ENCODE measurements at places on chromosomes 12 and 14. TPM values are rescaled to one million over a fixed set of nuclear protein-coding genes. Genes with fewer than 3 reads are reported as not detected.

DNA sequence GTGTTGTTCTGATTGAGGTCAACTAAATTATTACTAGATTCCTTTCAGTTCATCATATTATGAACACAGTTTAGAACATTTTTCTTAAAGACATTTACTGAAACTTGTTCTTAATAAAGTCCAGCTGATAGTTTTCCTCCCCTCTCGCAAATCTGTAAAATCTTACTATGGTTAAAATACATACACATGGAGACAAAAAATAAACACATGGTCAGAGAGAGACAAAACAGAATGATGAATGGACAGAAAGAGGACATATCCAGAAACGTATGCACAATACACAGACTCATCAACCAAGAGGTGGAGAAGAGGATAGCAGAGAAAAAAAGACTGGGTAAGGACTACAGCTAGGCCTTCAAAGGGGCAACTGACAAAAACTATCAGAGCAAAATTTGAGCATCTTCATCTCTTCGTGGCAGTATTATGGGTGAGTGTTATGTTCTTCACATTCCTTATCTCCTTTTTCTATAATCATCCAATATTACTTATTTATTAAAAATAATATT, 38.4 kb downstream of the EEA1 start:
- no peak for DNase-seq
- H3K27me3 ChIP-seq, result no peaks in the 10 kb centered on the region
- peaks cover 6% of the 10 kb centered on the region for H3K4me1 ChIP-seq
- no peak overlapping the region for H3K4me3 ChIP-seq
- no peak overlapping the region for H3K27ac ChIP-seq

DNA sequence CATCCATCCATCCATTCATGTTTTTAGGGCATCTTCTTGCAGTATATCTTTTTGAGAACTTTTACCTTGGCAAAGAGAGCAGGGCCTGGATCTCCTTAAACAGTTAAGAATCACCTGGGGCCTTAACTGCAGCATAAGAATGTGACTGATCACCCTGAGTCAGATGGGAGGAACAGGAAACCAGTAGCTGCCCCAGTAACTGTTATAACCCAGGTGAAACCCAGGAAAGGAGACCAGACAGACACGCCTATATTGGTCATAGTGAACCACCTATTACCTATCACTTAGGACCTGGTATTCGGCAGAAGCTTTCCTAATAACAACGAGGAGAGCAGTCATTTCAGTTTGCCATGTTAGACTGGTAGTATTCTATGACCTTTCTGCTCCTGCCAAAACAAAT, 43.4 kb upstream of the NR2C1 start:
- no peak overlapping the region for H3K4me3 ChIP-seq
- no peak for DNase-seq
- no peak overlapping the region for H3K27ac ChIP-seq
- no peaks in the 10 kb centered on the region for H3K27me3 ChIP-seq
- no peaks in the 10 kb centered on the region for H3K36me3 ChIP-seq

DNA sequence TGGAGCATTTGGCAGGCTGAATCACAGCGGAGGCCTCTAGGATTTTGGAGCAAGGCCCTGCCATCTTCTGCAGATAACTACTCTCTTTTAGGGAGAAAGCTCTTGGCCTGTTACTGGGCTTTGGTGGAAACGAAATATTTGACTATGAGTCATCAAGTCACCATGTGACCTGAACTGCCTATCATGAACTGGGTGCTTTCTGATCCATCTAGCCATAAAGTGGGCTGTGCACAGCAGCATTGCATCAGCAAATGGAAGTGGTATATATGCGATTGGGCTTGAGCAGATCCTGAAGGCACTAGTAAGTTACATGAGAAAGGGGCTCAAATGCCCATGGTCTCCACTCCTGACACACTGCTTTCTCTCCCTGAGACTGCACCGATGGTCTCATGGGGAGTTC, 21.1 kb downstream of the GYS2 start:
- H3K27ac ChIP-seq, result no peak overlapping the region
- H3K27me3 ChIP-seq, result peaks cover 9% of the 10 kb centered on the region
- H3K4me3 ChIP-seq, result no peak overlapping the region
- no peaks in the 10 kb centered on the region for H3K4me1 ChIP-seq
- DNase-seq, result no peak

- DNase-seq, result no peak
- peaks cover 2% of the 10 kb centered on the region for H3K27me3 ChIP-seq
- no peak overlapping the region for H3K27ac ChIP-seq
- peaks cover 6% of the 10 kb centered on the region for H3K36me3 ChIP-seq
- H3K4me1 ChIP-seq, result peaks cover 21% of the 10 kb centered on the region
- no peak overlapping the region for H3K4me3 ChIP-seq
These were observed 13.1 kb upstream of the CARMIL3 start for GRCh38 chr14:24038686-24039085.

DNA sequence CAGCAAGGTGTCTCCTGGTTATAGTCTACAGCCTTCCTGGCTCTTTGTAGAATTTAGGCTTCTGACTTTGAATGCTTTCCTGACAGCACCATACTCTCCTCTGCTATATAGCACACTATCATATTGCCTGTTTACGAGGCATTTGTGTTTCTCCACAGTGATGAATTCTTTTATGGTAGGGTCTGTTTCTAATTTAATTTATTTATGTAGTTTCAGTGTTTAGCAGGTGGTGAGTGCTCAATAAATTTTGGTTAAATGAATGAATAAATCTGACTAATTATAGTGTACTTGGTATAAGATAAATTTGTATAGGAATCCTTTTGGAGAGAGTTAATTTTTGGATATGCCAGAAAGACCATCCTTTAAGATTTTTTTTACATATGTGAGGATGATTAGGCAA, 115.3 kb downstream of the RAD51B start:
- H3K4me1 ChIP-seq, result peaks cover 5% of the 10 kb centered on the region
- DNase-seq, result no peak
- H3K4me3 ChIP-seq, result no peak overlapping the region
- peaks cover 2% of the 10 kb centered on the region for H3K36me3 ChIP-seq

DNA sequence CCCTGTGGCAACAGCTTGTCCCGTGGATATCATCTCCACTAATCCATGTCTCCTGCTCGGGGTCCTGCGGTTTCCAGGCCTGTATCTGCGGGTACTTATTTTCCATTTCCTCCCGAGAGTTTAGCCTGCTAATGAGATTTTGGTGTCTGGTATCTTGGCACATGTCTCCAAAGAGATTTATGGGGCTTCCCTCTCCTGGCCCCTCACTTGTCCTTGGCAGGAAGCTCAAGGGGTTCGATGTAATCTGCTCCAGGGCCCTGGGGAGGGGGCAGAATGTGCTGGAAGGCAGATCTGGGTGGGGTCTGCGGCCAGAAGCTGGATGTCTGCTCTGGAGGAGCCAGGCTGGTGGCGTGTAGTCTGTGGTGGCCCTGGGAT, 85.7 kb downstream of the KIF26A start:
- H3K27ac ChIP-seq, result no peak overlapping the region
- peaks cover 22% of the 10 kb centered on the region for H3K4me1 ChIP-seq
- no peak overlapping the region for H3K4me3 ChIP-seq

GRCh38 chr12:132351751-132352495, 22.5 kb upstream of the GALNT9 start:
- no peak overlapping the region for H3K4me3 ChIP-seq
- H3K4me1 ChIP-seq, result no peaks in the 10 kb centered on the region
- no peak for DNase-seq
- H3K36me3 ChIP-seq, result no peaks in the 10 kb centered on the region
- H3K27me3 ChIP-seq, result no peaks in the 10 kb centered on the region
- no peak overlapping the region for H3K27ac ChIP-seq

DNA sequence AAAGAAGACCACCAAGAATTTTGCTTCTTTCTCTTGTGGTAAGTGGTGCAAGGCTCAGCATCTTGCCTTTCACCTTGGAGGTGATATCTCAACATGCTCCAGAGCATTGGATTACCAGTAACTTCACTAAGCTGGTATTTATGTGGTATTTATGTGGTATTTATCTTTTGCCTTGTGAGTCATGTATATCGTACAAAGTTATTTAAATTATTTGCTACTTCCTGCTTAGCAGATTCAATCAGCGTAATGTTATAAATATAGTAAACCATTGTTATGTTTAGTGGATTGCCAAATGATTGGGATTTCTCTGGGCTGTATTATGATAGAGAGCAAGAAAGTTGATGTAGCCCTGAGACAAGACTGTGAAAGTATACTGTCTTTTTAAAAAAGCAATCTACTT, 366.4 kb downstream of the IPO8 start:
- no peak overlapping the region for H3K4me3 ChIP-seq
- H3K27me3 ChIP-seq, result no peaks in the 10 kb centered on the region

DNA sequence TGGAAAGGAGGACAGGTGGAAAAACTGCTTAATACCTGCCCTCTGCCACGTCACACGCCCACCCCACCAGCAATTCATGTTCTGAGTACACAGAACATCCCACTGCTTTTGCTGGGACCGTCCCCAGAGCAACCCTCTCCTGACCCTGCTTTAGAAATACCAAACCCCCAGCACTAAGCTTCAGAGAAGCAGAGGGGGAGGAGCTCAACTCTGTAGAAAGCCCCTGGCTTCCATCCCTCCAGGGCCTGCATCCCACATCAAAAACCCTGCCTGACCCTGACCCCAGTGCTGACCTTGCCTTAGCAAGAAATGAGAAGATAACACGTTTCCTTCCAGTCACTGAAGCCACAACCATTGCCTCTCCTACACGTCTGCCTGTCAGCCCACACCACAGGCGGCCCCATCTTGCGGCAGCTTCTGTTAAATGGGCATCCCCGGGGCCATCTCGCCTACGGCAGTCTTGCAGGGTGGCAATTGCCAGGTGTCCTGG, 19.7 kb downstream of the VDR start:
- H3K4me3 ChIP-seq, result peak overlapping the region; percentile 17
- no peaks in the 10 kb centered on the region for H3K27me3 ChIP-seq
- DNase-seq, result peak; percentile 62
- peaks cover 78% of the 10 kb centered on the region for H3K4me1 ChIP-seq

DNA sequence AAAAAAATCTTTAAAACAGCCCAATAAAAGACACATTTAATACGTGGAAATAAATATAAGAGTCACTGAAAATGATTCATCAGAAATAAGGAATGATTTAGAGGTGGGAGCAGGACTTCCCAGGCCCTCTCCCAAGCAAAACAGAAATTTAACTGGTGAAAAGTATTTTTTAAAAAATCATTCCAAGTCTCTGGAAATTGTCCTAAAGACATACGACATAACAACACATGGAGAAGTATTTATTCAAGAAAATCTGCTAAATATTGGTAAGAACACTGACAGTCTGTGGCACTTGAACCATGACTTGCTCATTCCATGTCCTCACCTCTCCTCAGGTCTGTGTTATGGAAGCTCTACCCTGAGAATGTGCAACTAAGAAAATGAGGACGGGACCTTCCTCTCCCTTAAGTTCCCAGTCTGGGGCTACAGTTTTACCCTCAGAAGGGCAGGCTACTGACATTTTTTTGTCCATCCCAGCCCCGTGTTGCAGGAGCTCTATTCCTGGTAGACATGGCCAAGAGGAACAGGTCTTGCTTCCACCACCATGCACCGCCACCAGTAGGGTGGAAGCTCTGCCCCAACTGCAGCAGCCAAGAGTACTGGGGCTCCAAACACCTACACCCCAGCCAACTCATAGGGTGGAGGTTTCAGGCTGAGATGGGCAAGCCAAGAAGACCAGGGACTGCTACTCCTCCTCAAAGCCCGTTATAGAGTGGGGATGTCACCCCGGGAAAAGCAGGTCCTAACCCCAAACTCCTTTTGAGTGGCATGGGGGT, 193.0 kb downstream of the CRADD start:
- no peak overlapping the region for H3K4me3 ChIP-seq
- peaks cover 19% of the 10 kb centered on the region for H3K36me3 ChIP-seq
- H3K27ac ChIP-seq, result no peak overlapping the region

PCED1B gene
- total RNA-seq, result 58.7 TPM

DNA sequence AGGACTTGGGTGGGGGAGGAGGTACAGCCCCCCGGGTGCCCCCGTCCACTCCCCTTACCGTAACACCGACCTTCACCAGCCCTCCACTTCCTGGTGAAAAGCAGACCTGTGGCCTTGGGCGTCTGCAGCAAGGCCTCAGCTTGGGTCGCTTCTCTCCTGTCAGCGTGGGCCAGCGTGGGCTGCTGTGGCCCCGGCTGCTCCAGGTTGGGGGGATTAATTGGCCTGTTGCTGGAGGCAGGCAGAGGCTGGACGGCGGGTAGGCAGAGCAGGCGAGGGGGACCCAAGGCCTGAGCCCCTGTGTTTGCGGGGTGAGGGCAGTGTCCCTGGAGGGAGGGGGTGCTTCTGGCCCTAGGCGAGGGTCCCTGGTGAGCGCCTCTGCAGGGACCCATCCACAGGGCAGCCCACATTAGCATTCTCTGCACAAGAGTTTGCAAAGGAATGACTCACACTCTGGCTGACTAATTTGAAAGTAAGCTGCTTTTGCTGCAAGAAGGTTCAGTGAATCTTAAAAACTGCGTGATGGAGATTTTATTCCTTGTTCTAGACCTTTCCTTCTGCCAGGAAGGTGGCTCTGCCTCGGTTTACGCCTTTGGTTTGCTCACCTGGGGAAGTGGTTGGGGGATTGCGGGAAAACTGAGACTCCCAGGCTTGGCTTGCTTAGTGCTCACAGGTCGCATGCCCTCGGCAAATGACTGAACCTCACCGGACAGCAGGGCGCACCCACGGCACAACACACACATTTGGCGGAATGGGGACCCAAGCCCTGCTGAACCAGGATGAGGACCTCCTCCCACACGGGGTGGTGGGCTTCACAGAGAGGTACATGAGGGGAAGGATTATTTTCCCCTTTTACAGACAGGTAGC, 37.9 kb upstream of the DLK1 start:
- H3K27ac ChIP-seq, result no peak overlapping the region
- no peaks in the 10 kb centered on the region for H3K4me1 ChIP-seq
- H3K4me3 ChIP-seq, result no peak overlapping the region
- no peaks in the 10 kb centered on the region for H3K36me3 ChIP-seq

DNA sequence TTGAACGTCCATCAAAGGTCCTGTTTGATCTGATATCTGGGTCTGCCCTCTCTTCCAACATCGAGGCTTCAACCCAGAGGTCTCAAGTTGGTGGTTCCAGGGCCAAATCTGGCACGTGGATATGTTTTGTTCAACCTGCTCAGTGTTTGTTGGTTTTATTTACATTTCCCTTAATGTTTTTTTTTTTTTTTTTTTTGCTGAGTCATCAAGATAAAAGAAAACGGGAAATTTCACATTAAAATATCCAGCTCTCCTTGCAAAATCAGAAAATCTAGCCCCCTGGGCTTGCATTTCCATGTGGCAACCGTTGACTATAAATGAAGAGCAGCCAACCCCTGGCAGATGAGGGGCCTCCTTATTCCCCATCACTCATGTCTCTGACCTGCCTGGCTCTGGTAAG, 765.6 kb upstream of the TBX3 start:
- no peak for DNase-seq
- H3K27ac ChIP-seq, result no peak overlapping the region
- no peaks in the 10 kb centered on the region for H3K36me3 ChIP-seq
- H3K4me3 ChIP-seq, result no peak overlapping the region
- peaks cover 23% of the 10 kb centered on the region for H3K27me3 ChIP-seq
- H3K4me1 ChIP-seq, result peaks cover 7% of the 10 kb centered on the region

- no peak for DNase-seq
- no peaks in the 10 kb centered on the region for H3K4me1 ChIP-seq
- no peak overlapping the region for H3K4me3 ChIP-seq
- no peaks in the 10 kb centered on the region for H3K27me3 ChIP-seq
- no peak overlapping the region for H3K27ac ChIP-seq
These were observed 173.5 kb downstream of the PAX9 start for GRCh38 chr14:36835128-36835527.

BCL11B gene
- total RNA-seq, result 116 TPM

- no peaks in the 10 kb centered on the region for H3K4me1 ChIP-seq
- no peak for DNase-seq
- H3K27ac ChIP-seq, result no peak overlapping the region
These were observed 73.3 kb downstream of the CEP128 start for GRCh38 chr14:80868260-80868659.

Data from activated CD4-positive, alpha-beta T cell treated with anti-CD3 and anti-CD28 coated beads, Interleukin-2, amount 10 ng/mL, durations not matched to agents 7 days and 5 days (primary cell).